ENCODE measurements at places on chromosomes 2 and 18.

DNA sequence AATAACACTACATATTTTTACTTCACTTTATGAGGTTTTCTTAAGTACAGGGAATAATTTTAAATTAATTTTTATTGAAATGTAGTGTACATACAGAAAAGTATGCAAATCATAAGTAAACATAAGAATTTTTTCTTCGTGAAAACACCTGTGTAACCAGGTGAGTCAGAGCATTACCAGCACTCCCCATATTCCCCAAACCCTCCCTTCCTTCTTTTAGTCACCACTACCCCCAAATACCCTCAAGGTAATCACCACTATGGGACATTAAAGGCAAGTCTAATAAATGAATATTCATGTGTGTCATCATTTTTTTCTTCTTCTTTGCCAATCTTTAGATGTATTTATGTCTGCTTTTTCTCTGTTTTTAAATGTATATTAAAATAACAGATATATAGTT, 139.9 kb upstream of the LTBP1 start:
- DNase-seq = no peak

DNA sequence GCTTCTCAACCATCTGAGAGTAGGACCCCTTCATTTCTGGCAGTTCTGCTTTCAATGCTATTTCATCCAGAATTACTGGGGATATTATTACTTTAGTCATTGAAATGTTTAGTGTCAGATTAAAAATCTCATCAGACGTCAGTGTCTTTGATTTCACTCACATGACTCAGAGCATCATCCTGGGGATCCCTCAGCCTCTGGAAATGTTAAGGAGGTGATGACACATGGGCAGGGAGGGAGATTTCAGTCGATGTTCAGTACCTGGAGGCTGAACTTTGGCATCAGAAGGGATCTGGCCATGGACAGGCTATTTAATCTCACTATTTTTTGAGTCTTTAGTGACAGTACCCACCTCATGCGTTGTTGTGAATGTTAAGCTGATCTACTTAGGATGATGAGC, 39.1 kb downstream of the OSBPL6 start:
- no peak for DNase-seq

DNA sequence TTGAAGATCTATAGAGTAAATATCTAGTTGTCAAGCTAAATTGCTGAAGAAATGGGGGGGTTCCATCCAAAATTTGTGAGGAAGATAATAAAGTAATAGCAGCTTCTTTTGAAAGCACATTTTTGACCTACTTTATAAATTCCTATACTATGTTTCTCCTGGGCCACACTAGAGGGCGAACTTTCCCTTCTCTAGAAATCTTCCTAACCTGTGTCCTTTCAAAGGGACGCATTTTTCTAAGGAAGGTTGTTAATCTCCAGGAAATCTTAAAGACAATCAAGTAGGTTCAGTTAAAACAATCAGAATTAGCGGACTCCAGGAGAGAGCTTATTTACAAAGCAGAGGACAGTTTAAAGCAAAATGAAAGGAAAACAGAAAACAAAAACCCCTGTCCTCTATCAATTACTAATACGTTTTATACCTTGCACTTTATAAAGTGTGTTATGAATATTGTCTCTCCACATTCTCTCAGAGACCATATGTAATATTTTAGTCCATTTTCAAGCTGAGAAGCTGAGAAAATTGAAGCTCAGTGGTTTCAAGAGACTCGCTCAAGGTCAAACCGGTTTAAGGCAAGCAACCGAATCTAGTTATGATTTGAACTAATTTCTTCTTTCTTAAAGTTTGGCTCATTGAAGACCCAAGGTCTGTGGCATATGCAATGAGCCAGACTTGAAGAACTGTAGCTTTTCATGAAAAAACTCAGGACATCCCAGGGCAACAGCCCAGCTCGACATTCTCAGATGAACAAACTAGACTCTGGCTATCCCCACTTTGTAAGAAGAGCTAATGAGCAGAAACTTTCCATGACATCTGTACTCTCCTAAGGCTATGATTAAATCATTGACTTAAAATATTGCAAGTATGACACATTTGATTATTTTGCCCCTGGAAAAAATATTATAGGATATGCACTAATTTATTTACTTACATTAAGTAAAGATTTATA, 273.6 kb downstream of the PAX3 start:
- peak; percentile 76 for DNase-seq

DNA sequence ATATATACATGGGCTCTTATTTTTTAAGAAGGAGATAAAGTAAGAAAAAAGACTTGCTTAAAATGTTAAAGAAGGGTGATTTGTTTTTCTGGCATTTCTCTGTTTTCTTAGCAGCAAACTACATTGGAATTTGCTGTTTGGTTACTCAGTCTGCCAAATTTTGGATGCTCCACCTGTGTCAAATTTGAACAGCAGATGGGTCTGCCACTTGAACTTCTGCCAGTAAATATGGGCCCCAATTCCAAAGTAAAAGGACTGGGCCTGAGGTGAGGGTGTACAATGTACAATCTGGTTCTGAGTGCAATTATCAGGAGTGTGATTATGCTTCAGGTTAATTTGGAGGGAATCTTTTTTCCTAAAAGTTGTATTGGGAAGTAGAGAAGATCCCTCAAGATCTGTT, 794.5 kb downstream of the DSC3 start:
- DNase-seq = no peak

- no peak for DNase-seq
Observed at GRCh38 chr2:62205554-62205953, 9.6 kb downstream of the B3GNT2 start.

DNA sequence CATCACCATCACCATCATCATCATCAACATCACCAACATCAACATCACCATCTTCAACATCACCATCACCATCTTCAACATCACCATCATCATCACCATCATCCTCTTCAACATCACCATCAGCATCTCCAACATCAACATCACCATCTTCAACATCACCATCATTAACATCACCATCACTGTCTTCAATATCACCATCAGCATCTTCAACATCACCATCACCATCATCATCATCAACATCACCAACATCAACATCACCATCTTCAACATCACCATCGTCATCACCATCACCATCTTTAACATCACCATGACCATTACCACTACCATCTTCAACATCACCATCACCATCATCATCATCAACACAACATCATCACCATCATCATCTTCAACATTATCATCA, 267.2 kb downstream of the SP3 start:
- no peak for DNase-seq

DNA sequence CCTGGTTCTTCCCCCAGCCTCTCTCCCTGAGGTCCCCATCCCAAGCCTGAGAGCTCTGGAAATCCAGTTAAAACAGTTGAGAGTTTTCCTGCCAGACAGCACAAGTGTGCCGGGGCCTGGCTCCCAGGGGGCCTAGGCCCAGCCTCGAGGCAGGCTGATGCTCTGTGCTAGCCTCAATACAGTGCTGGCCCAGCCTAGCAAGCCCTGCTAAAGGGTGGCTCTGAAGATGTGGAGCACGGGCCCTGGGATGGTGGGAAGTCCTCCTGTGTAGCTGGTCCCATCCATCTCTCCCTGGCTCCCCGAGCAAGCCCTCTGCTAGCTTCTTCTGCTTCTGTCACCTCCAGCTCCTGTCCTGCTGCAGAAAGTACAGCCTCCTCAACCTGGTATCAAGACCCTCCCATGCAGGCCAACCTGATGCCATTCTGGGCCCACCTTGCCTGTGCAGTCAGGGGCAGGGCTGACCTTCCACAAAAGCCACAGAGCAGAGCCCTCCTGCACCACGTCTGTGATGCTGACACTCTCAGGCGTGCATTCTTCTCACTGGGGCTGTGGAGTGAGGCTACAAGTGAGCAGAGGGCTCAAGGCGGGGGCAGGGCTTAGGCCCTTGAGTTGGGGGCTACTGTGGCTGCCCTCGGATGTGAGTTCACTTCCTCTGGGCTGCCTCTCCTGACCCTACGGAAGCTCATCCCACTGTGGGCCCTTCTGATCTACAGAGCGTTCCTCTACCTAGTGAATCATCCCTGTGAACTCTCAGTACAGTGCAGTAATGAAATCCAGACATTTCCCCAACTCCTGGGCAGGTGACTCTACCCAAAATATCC, 60.1 kb upstream of the LAPTM4A start:
- no peak for DNase-seq

GRCh38 chr18:56919190-56919589, 227.7 kb upstream of the BOD1L2 start:
- DNase-seq = no peak

DNA sequence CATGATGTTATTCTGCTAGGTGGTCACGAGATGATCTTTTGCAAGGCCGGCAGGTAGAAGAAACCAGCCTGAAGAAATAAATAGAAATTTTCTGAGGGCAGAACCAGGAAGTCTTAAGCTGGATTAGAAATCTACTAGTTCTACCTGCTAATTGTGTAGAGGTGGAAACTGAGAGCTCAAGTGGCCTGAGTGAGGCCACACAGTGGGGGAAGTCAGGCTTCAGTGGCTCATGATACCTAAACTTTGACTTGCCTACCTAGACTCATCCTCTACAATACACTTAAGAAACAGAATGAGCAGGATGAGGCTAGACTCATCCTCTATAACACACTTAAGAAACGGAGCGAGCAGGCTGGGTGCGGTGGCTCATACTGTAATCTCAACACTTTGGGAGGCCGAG, 134.9 kb upstream of the NDUFV2 start:
- DNase-seq = no peak

DNA sequence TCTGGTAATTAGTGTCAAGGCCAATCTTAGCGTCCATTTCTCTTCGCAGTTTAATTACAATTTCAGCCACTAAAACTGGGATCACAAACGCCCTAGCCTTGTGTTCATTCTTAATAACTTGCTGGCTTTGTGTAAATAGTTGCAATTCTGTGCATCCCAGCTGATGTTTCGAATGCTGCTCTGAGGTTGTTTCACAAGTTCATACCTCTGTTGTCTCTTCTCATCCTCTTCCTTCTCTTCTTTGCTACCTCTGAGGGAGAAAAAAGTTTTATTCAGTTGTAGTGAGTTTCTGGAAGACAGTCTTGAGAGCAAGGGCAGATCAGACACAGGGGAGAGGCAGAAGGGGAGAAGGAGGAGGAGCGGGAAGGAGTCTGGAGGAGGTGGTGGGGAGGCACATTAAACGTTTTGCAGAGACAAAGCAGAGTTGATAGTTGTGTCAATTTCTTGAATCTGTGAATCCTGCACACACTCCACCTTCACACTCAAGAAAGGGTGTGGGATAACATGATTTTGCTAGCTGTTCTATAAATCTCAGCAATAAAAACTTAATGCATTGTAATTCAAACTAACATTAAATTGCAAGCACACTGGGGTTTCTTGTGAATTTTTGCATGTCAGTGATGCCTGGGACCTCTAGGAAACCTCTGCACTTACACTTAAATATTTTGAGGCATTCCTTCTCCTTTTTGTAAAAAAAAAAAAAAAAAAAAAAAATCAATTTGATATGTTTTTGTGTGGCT, 6.8 kb downstream of the MEIS1 start:
- peak; percentile 66 for DNase-seq

- DNase-seq = no peak
Observed at GRCh38 chr2:158172719-158173118, 71.0 kb downstream of the UPP2 start.

All from stomach (tissue), 19 donors.